ENCODE measurements at places on chromosomes 2 and 18. TPM values are rescaled to one million over a fixed set of nuclear protein-coding genes. Genes with fewer than 3 reads are reported as not detected.

The EML6 gene
- 0.41 TPM for total RNA-seq

The IL1F10 gene
- not detected for total RNA-seq

The C2orf15 gene
- 0.41 TPM for total RNA-seq

The LRRC30 gene
- not detected for total RNA-seq

The CDH19 gene
- total RNA-seq = not detected

The MYOM1 gene
- total RNA-seq = 0.15 TPM

The XRCC5 gene
- total RNA-seq = 214 TPM

The BZW1 gene
- 290 TPM for total RNA-seq

The GDF7 gene
- total RNA-seq = 9.5 TPM

The SERPINB3 gene
- total RNA-seq = not detected
